ENCODE measurements at places on chromosomes 3 and 15. TPM values are rescaled to one million over a fixed set of nuclear protein-coding genes. Genes with fewer than 3 reads are reported as not detected.

The SAMMSON gene
- total RNA-seq: not detected

The CHRNB4 gene
- under 0.01 TPM for total RNA-seq

The ANKRD63 gene
- total RNA-seq: not detected

The IFT122 gene
- 17.2 TPM for total RNA-seq

The LTF gene
- 16.7 TPM for total RNA-seq

Measured in mammary epithelial cell (primary cell).